ENCODE measurements at places on chromosomes 5 and 9.

GRCh38 chr5:107578051-107578635, 92.6 kb downstream of the EFNA5 start:
- DNase-seq, result no peak

GRCh38 chr5:3060283-3060682, 308.8 kb upstream of the IRX2 start:
- no peak for DNase-seq

- no peak for DNase-seq
These were observed 9.5 kb downstream of the CCDC187 start for GRCh38 chr9:136294437-136294836.

- DNase-seq, result no peak
These were observed 66.8 kb downstream of the INSYN2B start for GRCh38 chr5:169913479-169913878.

- no peak for DNase-seq
These were observed 1.8 kb downstream of the HRH2 start for GRCh38 chr5:175659546-175660253.

- DNase-seq, result no peak
These were observed 10.9 kb downstream of the SEMA5A start for GRCh38 chr5:9534881-9535517.

DNA sequence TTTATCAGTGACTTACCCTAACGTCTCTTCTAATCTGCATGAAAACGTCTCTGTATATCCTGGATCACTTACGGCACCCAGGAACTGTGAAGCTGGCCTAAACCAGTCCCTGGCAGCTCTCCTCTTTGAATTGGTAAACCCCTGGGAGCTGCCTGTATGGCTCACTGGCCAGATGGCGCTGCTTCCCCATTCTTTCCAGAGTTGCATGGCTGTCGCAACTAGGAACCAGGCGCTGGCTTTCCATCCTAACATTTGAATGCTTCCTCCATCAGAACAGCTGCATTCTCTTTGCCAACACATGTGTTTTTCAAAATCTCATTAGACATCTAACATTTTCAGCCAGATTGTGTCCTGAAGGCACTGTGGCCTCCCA, 8.0 kb upstream of the PCA3 start:
- DNase-seq, result no peak

- no peak for DNase-seq
These were observed 84.4 kb upstream of the SARDH start for GRCh38 chr9:133822430-133823065.

GRCh38 chr9:86075132-86076109, 23.9 kb downstream of the GOLM1 start:
- no peak for DNase-seq

DNA sequence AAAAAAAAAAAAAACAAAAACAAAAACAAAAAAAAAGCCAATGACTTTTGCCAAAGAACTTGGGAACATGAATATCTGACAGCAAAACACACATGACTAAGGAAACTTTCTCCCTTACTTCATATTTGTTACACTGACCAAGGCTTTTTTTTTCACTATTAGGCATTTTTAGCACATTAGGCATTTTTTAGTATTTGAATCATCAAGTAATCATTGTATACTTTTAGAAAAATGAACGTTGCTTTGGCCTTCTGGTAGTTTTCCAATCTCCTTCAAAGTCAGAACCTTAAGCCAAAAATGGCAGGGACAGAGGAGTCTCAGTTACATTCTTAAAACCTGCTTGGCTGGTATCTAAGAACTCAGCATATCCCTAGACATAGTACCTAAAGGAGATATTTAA, 19.3 kb downstream of the NREP start:
- no peak for DNase-seq

GRCh38 chr5:96381526-96381925, 51.5 kb downstream of the PCSK1 start:
- DNase-seq, result no peak

DNA sequence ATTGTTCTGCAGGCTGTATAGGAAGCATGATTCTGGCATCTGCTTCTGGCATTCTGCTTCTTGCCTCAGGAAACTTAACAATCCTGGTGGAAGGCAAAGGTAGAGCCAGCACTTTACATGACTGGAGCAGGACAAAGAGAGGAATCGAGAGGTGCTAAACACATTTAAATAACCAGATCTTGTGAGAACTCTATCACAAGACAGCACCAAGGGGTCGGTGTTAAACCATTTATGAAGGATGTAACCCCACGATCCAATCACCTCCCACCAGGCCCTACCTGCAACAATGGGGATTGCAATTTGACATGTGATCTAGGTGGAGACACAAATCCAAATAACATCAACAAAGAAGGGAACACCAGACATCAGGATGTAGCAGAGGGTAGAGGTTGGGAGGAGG, 221.5 kb downstream of the CDH12 start:
- no peak for DNase-seq

- DNase-seq, result peak; percentile 84
These were observed 226.2 kb downstream of the CACNA1B start for GRCh38 chr9:138103849-138104206.

DNA sequence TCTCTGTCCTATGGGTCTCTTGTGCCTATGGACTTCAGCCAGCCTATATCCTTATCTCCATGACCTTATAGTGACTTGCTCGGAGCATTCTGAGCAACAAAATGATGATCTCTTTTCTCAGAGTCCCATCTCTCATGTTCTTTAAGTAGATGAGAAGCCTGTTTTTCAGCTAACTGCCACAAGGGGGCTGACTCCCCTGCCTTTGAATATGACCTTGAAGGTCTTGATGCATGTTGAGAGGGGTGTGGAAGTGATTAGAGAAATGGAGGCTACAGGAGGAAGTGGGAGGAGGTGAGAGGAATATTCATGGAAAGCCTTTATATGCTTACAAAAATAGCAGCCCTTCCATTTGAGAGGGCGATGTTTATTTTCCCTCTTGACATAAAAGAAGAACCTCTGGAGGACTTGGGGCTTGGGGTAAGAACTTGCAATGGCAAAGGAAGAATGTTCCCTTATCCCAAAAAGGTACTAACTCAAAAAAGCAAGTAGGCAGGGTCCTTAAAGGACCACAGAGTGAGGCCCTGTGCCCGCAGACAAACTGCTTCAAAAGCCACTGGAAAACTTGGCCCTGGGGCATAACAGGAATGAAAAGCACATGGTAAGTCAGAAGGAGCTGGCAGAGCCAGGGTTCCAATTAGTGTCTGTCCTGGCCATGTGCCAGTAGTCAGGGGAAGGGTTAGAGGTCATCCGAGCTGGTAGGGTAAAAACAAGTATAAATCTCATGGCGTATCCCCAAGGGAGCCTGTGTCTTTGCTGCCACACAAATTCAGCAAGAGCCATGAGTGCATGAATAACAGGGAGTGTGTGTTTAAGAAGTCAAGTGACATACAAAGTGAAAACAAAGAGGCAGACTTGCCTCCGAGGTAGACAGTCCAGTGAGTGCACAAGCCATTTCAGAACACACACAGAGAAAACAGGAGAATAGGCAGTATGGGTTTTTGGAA, 39.1 kb downstream of the FGD3 start:
- no peak for DNase-seq

- DNase-seq, result no peak
These were observed 44.0 kb upstream of the RNU6ATAC start for GRCh38 chr9:134208310-134208841.

- DNase-seq, result no peak
These were observed 32.4 kb upstream of the C5orf24 start for GRCh38 chr5:134813407-134813806.

DNA sequence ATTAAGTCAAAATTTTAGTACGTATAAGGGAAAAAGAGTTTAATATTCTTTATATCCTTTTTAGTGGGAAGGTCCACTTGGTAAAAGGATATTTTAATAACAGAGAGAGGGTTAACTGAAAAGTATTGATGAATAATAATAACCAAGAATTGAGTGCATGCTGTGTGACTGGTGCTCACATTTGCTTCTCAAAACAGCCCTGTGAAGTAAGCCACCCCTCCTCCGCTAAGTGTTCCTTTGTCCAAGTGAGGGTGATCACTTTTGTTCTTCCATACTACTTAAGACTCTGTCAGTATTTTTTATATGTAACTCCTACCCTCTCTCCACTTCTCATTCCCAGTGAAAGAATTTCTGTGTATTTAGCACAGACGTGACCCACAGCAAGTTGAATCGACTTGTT, 51.5 kb downstream of the SLC44A1 start:
- no peak for DNase-seq

DNA sequence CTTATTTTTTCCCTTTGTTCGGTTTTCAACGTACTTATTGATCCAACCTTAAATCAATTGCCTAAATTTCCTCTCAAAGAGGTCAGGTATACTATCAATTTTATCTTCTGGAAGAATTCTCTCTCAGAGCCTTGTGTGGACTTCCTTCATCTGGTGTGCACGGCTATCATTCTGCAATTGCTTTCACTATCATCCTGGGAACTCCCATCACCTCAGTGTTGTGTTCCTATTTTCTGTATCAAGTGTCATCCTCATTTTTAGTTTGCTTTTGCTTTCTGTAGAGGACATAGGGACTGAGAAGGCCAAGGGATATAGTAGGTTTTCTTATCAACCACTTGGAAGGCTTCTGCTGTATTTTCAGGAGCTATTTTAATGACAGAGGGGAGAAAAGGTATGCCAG, 11.3 kb downstream of the STOM start:
- no peak for DNase-seq

GRCh38 chr5:142847898-142848790, 78.0 kb downstream of the ARHGAP26 start:
- no peak for DNase-seq

- no peak for DNase-seq
These were observed 45.7 kb downstream of the POC5 start for GRCh38 chr5:75671506-75671905.

GRCh38 chr9:33147416-33148169, 19.5 kb downstream of the B4GALT1 start:
- DNase-seq, result no peak

- no peak for DNase-seq
These were observed 2.6 kb downstream of the TSTD2 start for GRCh38 chr9:97630591-97630990.

- DNase-seq, result no peak
These were observed 325.3 kb upstream of the HAPLN1 start for GRCh38 chr5:84045964-84046363.

DNA sequence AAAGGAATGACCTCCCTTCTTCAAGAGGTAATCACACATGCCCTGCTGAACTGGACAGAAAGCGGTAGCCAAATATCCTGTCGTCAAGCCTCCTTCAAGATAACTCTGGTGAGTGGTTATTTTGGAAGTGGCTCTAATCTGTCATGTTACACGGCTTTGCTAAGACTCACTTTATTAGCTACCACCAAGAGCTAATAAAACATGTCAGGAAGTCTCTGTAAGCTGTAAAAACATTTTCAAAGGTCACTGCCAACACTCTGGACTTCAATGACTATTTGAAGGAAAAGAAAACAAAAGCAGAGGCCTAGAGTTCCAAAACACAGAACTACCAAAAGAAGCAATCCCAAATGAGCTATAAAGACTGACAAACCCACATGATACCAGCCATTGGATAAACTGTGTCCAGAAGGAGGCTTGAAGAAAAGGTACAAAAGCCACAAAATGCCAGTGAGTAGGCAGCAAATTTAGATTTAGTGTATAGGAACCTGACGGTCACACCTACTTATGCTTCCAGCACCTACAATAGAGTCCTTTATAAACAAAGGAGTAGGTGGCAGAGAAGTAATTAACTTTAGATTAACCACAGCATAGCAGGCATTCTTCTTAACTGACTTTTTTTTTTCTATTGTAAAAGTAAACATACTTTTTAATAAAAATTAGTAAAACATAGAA, 97.3 kb upstream of the EQTN start:
- DNase-seq, result no peak

DNA sequence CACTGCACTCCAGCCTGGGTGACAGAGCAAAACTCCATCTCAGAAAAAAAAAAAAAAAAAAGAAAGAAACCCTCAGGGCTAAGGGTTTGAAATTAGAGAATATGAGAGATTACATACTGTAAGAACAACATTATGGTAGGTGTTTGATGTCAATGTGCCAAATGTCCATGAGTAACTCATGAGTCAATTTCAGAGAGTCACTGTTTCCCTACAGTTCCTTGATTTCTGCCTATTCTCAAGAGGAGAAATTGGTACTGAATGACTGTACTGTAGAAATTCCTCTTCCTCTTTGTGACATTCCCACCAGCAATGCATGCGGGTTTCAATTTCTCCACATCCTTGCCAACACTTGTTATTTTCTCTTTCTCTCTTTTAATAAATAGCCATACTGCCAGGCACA, 35.2 kb downstream of the MARVELD2 start:
- no peak for DNase-seq

GRCh38 chr9:116656501-116656971, 30.6 kb upstream of the TRIM32 start:
- DNase-seq, result no peak

GRCh38 chr9:100083448-100084127, 15.2 kb downstream of the ERP44 start:
- no peak for DNase-seq

DNA sequence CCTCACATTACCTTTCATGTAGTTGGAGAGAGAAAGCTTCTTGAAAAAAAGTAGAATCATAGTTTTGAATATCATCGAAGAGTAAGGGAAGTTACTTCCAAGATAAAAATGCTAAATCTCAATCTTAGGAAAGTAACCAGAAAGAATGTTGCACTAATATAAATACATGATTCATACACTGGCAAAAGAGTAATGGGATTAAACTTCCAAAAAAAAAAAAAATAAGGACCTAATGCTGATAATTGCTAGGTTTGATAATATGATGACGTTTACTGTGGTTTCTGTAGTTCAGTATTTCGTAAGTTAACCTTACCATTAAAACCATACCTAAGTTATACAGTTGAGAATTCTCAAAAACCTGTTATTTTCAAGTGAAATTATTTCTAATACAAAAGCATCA, 573.8 kb upstream of the CDH9 start:
- DNase-seq, result no peak
